Endothelial cell (in vitro differentiated cells): ENCODE measurements at places on chromosomes 4 and X. TPM values are rescaled to one million over a fixed set of nuclear protein-coding genes. Genes with fewer than 3 reads are reported as not detected.

The MAP3K15 gene
- 1.7 TPM for total RNA-seq

The AMTN gene
- not detected for total RNA-seq

The GATA1 gene
- total RNA-seq: not detected

GRCh38 chrX:133781174-133781573, 204.2 kb downstream of the GPC3 start:
- H3K27ac ChIP-seq: no peak overlapping the region
- H3K27me3 ChIP-seq: no peaks in the 10 kb centered on the region
- H3K36me3 ChIP-seq: no peaks in the 10 kb centered on the region
- no peak overlapping the region for H3K4me3 ChIP-seq

GRCh38 chr4:14269824-14270223, 642.3 kb upstream of the BOD1L1 start:
- no peaks in the 10 kb centered on the region for H3K36me3 ChIP-seq
- H3K27me3 ChIP-seq: no peaks in the 10 kb centered on the region
- no peak overlapping the region for H3K4me3 ChIP-seq
- H3K4me1 ChIP-seq: no peaks in the 10 kb centered on the region

- H3K36me3 ChIP-seq: no peaks in the 10 kb centered on the region
- H3K4me1 ChIP-seq: peaks cover 48% of the 10 kb centered on the region
- DNase-seq: peak; percentile 21
These were observed 48.7 kb upstream of the BCOR start for GRCh38 chrX:40146262-40147125.

- peak overlapping the region; percentile 26 for H3K27ac ChIP-seq
- H3K4me1 ChIP-seq: peaks cover 13% of the 10 kb centered on the region
- DNase-seq: no peak
- peaks cover 2% of the 10 kb centered on the region for H3K27me3 ChIP-seq
These were observed 44.3 kb upstream of the TBL1X start for GRCh38 chrX:9420275-9421265.

- no peak overlapping the region for H3K27ac ChIP-seq
- H3K4me3 ChIP-seq: no peak overlapping the region
- DNase-seq: no peak
- H3K27me3 ChIP-seq: no peaks in the 10 kb centered on the region
- H3K36me3 ChIP-seq: no peaks in the 10 kb centered on the region
These were observed 358.4 kb downstream of the PPP3CA start for GRCh38 chr4:100988876-100989275.
